Bladder microvascular endothelial cell (primary cell): ENCODE measurements at places on chromosomes 12 and 14. TPM values are rescaled to one million over a fixed set of nuclear protein-coding genes. Genes with fewer than 3 reads are reported as not detected.

The ADGRD1 gene
- 0.06 and 0.16 TPM in 2 replicates for total RNA-seq

The CFAP251 gene
- total RNA-seq, result 1.1 and 5.9 TPM in 2 replicates

The TTC5 gene
- total RNA-seq, result 15.1 and 38.6 TPM in 2 replicates

The GOLGA3 gene
- total RNA-seq, result 52.6 and 138 TPM in 2 replicates

The GPR135 gene
- 0.81 and 1.1 TPM in 2 replicates for total RNA-seq

The TMEM120B gene
- total RNA-seq, result 3.1 and 9.8 TPM in 2 replicates

The MORN3 gene
- total RNA-seq, result 0.49 and 0.94 TPM in 2 replicates

The TAS2R19 gene
- total RNA-seq, result 2.1 and 15.5 TPM in 2 replicates

The MYRFL gene
- total RNA-seq, result not detected in 2 replicates

The C12orf57 gene
- total RNA-seq, result 97.1 and 106 TPM in 2 replicates

The KLRG1 gene
- total RNA-seq, result 0.25 and 0.65 TPM in 2 replicates

The PLEK2 gene
- total RNA-seq, result 1.1 and 4.7 TPM in 2 replicates

The RIMKLB gene
- total RNA-seq, result 41.6 and 158 TPM in 2 replicates

The KHNYN gene
- 50.0 and 63.4 TPM in 2 replicates for total RNA-seq
